Osteocyte (in vitro differentiated cells): ENCODE measurements at places on chromosomes 6 and 20. TPM values are rescaled to one million over a fixed set of nuclear protein-coding genes. Genes with fewer than 3 reads are reported as not detected.

DNA sequence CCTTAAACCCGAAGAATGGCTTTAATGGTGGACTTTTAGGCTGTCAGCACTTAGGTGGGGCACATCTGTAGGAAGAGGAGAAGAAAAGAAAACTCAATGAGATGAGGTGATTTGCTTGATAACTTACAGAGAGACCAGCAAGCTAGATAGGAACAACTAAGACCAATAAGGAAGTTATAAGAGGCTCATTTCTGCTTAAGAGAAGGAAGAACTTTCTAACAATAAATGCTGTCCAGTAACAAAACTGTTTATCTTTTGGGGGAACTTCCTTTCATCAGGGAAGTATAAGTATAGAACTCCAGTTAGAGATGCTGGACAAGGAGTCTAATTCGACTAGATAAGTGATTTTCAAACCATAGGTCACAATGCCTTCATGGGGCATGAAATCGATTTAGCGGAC lies 107.2 kb upstream of the SIRPA start:
- no peak for DNase-seq

DNA sequence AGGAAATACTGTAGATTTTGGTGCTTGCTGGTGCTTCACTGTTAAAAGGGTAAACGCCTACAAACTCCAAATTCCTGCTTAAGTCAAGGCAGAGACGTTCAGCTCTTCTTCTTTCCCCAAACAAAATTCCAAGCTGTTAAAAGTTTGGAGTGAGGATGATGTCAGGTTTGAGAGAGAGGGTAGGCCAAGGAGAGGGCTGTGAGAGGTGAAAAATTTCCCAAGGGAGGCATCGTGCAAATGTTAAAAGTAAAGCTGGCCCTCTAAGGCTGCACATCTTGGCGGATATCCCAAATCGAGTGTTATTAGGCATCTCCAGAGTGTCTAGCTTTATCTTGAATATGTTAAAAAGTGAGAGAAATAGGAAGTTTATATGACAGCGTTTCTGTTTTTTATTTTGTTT lies 651.8 kb downstream of the QKI start:
- DNase-seq: no peak

DNA sequence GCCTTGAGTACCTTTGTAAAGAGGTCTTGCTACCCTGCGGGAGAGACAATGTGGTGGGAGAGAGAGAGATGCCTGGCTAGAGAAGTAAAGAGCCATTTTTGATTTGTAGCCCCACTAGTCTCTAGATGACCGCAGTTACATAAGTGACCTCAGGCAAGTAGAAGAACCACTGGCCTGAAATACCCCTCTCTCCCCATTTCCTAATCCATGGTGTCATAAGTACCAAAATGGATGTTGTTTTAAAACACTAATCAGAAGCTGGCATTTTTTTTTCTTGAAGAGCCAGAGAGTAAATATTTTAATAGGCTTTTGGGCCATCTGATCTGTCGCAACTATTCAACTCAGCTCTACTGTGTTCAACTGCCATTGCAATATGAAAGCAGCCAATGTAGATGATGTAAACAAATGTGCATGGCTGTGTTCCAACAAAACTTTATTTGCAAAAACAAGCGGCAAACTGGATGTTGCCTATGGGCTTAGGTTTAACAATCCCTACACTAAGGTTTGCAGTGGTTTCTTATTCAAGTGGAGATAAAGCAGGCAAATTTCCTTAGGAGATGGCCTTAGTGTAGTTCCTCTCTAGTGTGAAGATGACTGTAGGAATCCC lies 36.5 kb downstream of the RARS2 start:
- DNase-seq: no peak

GRCh38 chr20:6818033-6818808 lies 50.7 kb downstream of the BMP2 start:
- no peak for DNase-seq

DNA sequence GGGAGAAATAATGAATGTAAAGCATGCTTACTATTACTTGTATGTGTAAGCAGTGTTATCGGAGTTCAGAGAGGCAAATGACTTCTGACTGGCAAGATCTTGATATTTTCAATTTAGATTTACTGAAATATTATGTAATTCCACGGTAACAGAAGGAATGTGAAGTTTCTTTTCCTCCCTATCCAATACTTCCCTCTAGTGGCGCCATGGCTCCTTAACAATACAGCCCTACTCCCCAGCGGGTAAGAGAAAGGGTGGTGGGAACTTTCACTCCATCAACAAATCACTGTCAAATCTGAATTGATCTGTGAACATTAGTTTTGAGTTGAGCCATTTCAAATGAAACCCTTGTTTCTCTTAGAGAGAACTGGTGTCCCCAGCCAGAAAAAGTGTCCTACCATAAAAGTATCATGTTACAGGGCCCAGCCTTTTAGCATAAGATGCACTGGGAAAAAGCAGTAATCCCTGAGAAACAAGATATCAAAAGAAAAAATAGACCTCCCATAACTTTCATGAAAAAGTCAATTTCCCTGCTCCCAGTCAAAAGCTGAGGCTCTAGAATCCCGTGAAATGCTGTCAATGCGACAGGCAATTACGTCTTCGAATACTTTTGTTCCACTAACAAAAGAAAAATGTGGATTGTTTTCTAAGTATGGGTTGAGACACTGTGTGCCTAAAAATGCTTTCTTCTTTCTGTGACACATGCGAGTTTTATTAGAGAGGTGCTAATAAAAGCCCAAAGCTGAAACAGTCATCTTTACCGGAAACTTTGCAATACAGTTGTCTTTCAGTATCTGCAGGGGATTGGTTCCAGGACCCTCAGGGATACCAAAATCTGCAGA lies 12.9 kb downstream of the COX7A2 start:
- no peak for DNase-seq

GRCh38 chr20:58293453-58293852 lies 16.1 kb upstream of the RAB22A start:
- DNase-seq: no peak

GRCh38 chr6:21764989-21765388 lies 171.4 kb downstream of the SOX4 start:
- no peak for DNase-seq

DNA sequence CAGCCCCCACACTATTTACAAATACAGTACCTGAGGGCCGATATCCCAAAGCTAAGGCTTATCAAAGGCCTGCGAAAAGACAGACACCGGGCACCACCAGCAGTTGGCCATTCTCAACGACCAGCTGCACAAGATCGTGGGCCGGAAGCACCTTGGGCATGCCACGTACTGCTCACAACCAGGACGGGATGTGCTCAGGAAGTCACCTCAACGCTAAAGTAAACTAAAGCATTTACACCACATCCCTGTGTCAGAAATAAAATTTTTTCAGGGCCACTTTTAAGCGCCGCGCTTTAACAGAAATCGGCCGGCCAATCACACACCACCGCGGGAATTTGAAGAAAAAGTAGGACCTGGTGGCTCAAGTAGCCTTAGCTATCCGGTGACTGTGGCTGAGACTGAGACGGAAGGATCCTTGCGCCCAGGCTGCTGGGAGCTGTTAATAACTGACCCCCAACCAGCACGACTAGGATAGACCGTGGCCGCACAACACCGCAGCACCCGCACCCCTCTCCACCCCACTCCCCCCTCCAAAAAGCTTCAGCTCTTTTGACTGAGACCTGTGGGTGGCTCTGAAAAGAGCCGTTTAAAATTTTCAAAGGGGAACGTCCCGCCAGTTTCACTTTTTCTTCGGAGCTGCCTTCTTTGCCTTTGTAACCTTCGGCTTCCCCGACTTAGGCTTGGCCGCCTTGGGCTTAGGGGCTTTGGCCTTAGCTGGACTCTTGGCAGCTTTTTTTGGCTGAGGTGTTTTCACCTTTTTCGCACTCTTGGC lies 131.2 kb upstream of the BTN3A2 start:
- DNase-seq: no peak

DNA sequence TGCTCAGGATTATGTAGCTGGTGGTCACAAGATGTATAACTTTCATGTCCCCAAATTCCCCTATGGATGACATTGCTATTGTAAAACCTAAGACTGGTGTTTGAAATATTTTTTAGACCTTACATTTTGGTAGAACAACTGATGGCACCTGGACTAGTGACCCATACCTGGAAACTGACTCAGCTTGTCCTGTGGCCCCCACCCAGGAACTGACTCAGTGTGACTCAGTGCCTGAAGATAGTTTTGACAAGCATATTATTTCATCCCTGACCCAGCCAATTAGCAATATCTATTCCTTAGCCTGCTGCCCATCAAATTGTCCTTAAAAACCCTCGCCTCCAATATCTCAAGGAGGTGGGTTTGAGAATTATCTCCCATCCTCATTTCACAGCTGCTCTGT lies 90.9 kb upstream of the GRIK2 start:
- no peak for DNase-seq

DNA sequence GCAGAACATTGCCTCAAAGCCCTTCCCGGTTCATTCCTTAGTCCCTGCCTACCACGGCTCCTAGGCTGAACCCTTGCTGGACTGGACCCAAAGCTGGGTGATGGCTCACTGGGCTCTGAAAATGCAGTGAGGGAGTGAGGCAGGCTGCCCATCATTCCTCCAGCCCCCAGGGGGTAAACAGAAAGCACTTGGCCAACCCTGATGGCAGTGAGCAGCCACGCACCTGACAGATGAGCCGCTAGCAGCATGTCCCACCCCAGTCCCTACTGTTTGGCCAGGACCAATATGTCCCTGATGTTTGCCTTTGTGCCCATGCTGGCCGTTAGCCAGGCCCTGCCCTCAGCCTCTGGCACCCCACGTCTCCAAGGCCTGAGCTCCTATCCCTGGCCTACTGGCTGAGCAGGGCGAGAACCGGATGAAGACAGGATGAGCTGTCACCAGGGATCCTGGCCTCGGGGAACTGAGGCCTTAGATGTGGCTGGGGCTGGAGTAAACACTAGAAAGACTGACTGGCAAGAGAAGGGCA lies 19.4 kb upstream of the BAK1 start:
- DNase-seq: no peak

GRCh38 chr6:167781066-167781767 lies 45.5 kb upstream of the AFDN start:
- no peak for DNase-seq

DNA sequence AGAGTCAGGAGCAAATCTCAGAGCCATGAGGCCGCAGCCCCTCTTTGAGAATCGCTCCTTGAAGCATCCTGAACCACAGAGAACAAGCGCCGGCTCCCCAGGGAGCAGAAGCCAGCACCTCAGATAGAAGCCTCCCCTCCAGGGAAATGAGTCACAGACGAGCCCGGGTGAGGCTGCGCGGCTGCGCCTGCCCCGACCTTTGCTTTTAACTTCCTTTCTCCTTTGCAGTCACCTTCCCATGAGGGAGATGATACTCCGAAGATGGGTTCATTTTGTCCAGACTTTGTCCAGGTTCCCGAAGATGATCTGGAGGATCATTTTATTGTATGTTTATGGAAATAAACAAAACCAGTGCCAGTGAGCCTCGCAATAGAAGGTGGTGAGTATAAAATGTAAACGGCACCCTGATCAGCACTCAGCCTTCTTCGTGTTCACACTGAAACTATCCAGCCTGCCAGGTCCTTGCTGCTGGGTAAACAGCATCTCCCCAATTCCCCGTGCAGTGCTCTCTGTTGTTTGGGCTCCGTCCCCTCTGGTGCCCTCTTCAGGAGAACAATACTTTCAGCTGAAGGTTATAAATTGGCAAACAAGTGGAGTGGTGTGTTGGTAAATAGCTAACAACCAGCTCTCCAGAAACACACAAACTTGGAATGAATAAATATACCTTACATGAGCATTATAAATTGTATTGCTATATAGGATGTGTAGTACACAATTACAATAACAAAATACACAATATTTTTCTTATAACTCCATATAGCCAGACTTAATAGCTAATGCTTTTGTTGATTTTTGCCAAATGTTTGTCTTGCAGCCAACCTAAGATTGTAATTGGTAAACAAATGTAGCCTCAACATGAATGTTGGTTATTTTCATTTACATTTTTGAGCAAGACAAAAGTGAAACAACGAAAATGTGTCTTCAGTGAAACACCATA lies 41.4 kb upstream of the TMEM181 start:
- DNase-seq: no peak

- no peak for DNase-seq
Measured at GRCh38 chr6:133631421-133631820, 257.5 kb upstream of the TCF21 start.

DNA sequence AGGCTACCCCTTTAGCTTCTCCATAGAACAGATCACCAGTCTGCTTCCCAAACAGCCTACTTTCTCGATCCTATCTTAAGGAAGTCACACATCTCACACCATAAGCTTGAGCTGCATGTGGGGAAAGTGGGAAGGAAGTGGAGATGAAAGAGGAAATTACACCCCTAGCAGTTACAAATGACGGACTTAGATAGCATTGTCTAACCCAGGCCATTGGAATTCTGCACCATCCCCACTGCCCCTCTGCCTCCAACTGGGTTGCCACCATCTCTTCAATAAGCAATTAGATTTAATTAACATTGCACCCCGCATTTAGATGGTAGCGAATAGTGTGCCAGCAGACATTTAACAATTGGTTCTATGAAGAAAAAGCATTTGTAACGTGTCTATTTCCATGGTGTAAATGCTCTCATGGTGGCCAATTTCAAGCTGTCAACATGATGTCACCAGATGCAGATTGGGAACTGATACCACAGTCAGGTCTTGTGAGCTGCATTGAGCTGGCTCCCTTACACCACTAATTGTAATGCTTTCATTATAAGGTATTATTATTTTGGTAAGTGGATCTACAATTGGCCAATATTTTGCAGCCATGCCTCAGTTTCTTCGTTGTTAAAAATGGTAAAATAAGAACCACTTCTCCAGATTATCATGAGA lies 124.7 kb downstream of the CD24 start:
- DNase-seq: no peak

DNA sequence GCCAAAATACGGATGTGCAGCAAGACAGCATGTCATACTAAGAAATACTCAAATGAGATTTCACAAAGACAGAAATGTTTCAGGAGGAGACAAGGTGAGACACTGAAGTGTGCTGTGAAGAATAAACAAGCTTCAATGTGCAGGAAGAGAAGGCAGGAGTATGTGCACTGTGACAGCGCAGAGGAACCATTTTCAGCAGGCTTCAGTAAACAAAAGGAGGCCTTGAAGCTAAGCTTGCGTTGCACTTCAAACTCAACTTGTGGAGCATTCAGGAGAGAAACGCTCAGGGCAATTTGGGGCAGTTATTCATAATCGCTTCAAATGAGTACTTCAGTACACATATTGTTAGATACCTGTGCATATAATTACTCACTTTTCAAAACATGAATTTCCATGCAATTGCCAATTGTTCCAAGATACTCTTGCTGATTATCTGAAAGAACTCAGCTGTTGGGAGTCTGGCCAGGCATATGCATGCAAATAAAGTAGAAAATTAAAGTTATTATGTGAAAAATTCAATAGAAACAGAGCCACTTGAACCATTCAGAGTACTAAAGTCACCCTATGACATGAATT lies 234.2 kb upstream of the OPRM1 start:
- no peak for DNase-seq

OTOR gene
- total RNA-seq: not detected in 2 replicates

LINC00237 gene
- total RNA-seq: not detected in 2 replicates

HSPA1L gene
- 1.1 and 1.7 TPM in 2 replicates for total RNA-seq

OXT gene
- total RNA-seq: not detected in 2 replicates

GRM1 gene
- not detected in 2 replicates for total RNA-seq

CFAP61 gene
- not detected in 2 replicates for total RNA-seq

HUS1B gene
- total RNA-seq: 1.3 and 1.8 TPM in 2 replicates

EGFL8 gene
- 21.4 and 22.8 TPM in 2 replicates for total RNA-seq

IL22RA2 gene
- not detected in 2 replicates for total RNA-seq

BPIFB2 gene
- not detected in 2 replicates for total RNA-seq

SLC17A2 gene
- not detected in 2 replicates for total RNA-seq
